K562 (cell line): ENCODE measurements at places on chromosomes 12 and 14. TPM values are rescaled to one million over a fixed set of nuclear protein-coding genes. Genes with fewer than 3 reads are reported as not detected.

Gene SIX6
- not detected in 2 replicates for polyA plus RNA-seq

Gene YBX3
- 89.2 and 107 TPM in 2 replicates for polyA plus RNA-seq

Gene MMP14
- 2.8 and 5.8 TPM in 2 replicates for polyA plus RNA-seq

Gene OR4E2
- polyA plus RNA-seq = not detected in 2 replicates
